ENCODE measurements at places on chromosomes 5 and 9.

- no peak for DNase-seq
Observed at GRCh38 chr5:81147886-81148571, 85.1 kb upstream of the CKMT2 start.

DNA sequence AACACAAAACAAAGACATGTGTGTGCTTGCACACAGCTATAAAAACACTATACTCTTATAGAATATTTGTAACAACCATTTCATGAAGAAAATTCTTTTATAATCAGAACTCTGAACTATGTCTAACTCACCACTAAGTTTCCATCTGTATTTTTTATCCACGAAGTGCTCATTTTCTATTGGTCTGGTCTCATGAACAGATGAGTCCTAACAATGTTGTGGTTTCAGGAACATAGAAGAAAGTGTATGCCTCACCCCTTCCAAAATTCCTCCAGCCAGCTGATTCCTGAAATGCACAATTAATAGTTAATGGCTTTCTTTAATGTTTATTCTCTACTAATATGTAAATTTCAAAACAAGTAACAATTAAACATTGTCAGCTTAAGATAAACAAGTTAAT, 325.3 kb upstream of the GRAMD2B start:
- no peak for DNase-seq

DNA sequence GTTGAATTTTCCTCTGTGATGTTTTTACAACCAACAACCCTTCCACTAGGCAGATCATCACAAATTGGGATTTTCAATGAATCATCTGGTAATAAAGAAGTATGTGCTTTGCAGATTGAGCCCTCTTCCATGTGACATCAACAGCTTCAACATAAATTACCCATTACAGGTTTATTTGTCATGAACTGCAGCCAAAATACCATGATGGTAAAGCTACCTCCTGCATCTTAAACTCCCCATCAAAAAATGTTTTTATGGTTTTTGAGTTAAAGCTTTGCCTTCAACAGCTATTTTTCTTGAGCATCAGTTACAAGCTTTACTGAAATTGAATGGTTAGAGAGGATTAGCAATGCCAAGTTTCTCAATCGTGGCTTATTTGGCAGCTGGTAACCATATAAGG, 211.4 kb upstream of the TUSC1 start:
- DNase-seq = no peak

GRCh38 chr9:109354190-109354589, 33.3 kb upstream of the EPB41L4B start:
- no peak for DNase-seq

- DNase-seq = no peak
Observed at GRCh38 chr9:84969084-84969483, 299.6 kb downstream of the NTRK2 start.

GRCh38 chr9:89414670-89415324, 83.1 kb downstream of the SEMA4D start:
- no peak for DNase-seq

DNA sequence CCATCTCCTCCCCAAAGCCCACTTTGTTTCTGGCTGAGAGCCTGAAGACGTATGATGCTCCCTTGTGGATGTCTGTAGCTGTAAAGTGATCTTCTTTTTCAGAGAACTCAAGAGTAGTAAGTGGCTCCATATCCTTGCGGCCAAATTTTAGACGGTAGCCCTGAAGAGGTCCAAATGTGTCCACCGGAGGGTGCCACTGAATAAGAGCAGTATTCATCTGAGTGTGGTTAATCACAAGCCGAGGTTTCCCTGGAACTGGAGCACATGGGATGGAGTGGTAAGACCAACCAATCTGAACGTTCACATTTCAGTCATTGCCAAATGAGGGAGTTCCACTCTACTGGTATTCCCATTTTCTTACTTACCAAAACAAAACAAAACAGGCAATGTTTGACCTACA, 686.5 kb upstream of the DMAC1 start:
- no peak for DNase-seq

- no peak for DNase-seq
Observed at GRCh38 chr5:54217826-54218503, 92.4 kb downstream of the ARL15 start.

DNA sequence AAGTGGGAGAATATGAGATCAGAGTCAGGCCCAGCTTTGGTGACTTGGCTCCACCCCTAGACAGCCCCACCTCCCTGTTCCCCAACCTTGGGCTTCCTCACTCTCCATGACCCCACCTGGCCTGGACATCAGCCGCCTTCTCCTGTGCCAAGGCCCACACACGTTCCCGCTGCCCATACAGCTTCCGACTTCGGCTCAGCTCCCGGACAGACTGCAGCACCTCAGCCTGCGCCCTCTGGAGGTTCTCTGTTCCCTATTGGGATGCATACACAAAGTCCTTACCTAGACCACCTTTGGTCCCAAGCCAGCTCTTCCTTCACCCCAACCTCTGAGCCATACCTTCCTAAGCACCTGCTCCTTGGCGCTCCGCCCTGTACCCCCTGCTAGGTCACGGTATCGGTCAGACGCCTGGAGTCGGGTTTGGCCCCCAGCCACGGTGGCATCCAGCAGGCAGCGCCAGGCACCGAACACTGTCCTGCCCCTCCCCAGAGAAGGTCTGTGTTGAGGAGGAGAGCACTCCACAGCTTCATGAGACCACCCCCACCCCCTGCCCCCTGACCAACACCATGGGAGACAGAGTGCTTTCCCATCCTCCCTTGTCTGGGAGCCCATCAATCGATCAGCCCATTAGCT, 2.0 kb downstream of the FCHSD1 start:
- DNase-seq = no peak

DNA sequence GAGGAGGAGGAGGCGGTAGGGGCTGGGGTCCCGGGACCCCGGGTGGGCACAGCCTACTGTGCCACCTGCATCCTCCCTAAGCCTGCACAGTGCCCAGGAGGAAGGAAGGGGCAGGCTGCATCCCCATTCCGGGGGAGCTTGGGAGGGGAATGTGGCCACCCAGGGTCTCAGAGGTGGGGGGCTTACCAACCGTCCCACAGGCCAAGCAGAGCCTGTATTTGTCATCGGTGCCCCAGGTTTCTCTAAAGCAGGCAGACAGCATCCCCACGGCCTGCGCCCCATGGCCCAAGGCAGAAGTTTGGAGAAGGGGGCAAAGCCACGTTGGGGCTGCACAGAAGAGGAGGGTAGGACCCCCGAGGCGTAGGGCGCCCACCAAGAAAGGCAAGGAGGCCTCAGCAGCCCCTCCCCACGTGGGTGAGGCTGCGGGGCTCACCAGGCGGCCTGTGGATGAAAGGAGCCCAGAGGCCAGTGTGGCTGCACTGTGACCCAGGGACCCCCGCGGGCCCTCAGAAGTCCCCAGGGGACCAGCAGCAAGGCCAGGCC, 507 bp upstream of the GPSM1 start:
- DNase-seq = no peak

DNA sequence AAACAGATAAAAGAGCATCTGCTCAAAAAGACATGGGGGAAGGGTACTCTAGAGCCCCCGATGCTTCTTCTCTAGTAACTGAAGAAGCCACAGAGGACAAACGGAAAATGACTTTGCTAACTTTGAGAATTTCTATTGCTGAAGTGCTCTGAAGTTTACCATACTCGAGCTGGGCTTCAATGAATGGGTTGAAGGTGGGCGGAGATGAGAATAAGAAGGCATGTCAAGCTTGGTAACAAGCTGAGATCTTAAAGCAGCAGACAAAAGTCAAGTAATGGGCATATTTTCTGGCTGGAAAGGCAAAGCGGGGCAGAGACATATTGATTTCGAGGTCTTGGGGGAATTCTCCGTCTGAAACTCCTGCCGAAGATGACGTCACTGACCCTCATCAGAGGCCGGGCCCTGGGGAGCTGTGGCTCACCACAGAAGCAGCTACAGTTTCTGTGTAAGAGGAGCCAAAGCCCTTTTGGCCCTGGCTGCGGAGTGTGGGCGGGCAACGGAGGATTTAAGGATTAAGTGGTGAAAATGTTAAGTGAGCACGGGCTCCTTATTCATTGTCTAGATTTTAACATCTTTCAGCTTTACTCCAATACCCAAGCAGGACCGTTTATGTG, 115.8 kb upstream of the SLIT3 start:
- DNase-seq = no peak

GRCh38 chr5:149498724-149499336, 52.4 kb downstream of the CSNK1A1 start:
- DNase-seq = no peak

DNA sequence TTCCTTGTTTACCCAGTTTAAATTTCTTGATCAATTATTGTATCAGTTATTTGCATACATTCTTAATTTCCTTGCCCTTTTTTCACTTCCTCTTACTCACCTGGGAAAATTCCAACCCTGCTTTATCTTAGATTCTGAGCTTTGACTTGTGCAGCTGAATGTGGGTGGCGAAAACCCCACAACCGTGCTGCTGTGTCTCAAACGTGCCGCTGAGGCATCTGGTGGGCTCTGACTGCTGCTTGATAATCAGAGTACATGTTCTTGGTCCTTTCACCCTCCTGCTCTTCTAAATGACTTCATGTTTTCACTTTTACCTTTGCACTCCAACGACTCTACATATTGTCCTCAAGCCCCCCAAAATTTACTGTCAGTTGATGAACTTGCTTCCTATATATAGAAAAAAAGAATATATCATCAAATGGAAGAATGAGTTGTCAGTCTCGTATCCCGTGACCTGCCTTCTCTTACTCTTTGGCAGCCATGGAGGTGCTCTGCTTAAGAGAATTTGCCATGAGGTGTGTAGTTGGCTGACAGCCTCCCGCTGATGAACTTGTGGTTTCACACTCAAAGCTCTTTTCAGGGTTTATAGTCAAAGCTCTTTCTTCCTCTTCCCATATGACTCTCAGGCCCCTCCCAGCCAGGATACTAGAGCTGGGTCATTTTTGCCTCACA, 14.0 kb upstream of the JAK2 start:
- DNase-seq = peak; percentile 47

- no peak for DNase-seq
Observed at GRCh38 chr9:127650518-127650917, 38.4 kb downstream of the STXBP1 start.

DNA sequence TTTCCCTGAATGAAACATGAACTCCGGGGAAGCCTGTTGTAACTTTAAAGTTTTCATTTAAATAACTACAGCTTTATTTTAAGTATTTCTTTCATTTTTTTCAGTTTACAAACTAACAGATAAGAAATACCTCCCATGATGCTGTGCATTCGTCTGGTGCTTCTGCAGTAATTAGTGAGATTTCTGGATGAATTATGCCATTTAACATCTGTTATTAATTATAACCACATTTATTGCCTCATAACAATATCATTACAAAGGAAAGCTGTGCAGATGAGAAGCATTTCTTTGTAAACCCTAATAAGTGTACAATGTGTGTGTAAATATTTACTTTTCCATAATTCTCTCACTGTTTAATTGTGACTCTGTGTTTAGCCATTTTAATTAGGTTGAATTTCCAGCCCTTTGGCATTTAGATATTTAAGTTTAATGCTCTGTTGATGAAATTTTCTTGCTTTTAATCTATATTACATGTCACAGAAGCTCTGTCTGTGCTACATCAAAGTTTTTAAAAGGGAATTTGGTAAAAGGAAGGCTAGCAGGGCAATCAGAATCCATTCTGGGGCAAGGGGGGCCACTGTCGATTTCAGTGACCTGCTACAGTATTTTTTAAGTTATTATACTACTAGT, 418.0 kb downstream of the SPATA31D1 start:
- DNase-seq = no peak

- DNase-seq = no peak
Observed at GRCh38 chr5:171865471-171865870, 79.9 kb downstream of the SMIM23 start.

GRCh38 chr5:150637245-150638052, 3.0 kb upstream of the SYNPO start:
- no peak for DNase-seq

GRCh38 chr9:121839726-121840500, 188.5 kb downstream of the DAB2IP start:
- no peak for DNase-seq

DNA sequence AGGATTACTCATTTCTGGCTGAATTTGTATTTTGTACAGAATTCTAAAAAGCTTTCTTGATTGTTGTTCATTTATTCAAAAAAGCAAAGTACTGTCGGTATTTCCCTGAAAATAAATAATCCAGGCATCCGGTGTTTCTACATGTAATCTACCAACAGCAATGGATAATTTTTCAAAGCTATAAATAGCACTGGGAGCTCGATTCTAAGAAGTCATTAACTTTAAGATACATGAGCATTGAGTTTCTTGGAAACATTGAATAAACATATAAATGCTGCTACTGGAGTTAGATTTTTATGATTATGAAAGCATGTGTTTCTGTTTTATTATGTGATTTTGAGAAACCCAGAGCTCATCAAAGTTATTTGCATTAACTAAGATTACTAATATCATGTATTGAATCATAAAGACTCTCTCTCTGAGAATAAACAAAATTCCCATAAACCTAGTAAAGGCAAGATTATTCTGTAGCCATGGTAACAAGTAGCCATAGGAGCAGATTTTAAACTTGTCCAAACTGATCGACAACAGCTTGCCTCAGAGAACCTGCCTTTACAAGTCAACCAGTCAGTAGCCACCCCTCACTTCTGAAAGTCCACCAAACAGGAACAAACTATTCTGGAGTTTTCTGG, 197.0 kb downstream of the DRD1 start:
- DNase-seq = no peak

GRCh38 chr5:95178046-95178651, 106.7 kb downstream of the MCTP1 start:
- DNase-seq = no peak

- DNase-seq = peak; percentile 10
Observed at GRCh38 chr9:134059661-134060395, 8.0 kb downstream of the BRD3 start.

- no peak for DNase-seq
Observed at GRCh38 chr9:38278457-38278856, 114.0 kb upstream of the ALDH1B1 start.

DNA sequence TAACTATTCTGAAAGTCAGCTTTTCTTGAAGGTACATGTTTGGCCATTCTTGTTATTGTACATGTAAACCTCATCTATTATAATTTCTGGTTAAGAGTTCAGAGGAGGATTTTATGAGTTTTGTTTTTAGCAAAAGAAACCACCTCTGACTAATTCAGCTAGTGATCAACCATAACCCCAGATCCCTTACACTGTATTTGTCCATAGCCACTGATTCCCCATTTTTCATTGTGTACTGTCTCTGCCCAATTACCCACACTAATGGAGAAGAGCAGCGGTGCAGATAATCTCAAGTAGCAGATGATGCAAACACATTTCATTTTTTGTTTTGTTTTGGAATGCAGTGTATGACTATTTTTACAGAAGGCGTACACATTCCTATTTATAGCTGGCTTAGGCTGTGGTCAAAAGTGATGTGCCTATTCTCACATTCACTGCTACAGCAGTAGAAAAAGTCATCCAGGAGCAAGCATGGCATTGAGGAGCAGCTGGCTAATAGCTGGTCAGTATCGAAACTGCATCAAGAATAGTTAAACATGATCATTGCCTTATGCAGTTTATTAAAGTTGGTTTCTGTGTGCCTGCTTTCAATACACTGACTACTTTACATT, 988.3 kb downstream of the DTWD2 start:
- DNase-seq = no peak

- no peak for DNase-seq
Observed at GRCh38 chr5:81393783-81394718, at the start of gene ACOT12. TSS of gene ACOT12 (minus strand) at chr5:81394134. CDS start at chr5:81394114, 20 bp downstream.
